ENCODE measurements at places on chromosomes 5 and 9.

GRCh38 chr5:17896605-17897004 is 262.3 kb downstream of the TAF11L14 start:
- DNase-seq, result no peak

GRCh38 chr9:135010921-135011320 is 76.5 kb upstream of the OLFM1 start:
- no peak for DNase-seq

- DNase-seq, result no peak
Measured at GRCh38 chr5:38329132-38329715, 70.9 kb downstream of the EGFLAM start.

- no peak for DNase-seq
Measured at GRCh38 chr9:129384491-129385210, 206.6 kb upstream of the IER5L start.

DNA sequence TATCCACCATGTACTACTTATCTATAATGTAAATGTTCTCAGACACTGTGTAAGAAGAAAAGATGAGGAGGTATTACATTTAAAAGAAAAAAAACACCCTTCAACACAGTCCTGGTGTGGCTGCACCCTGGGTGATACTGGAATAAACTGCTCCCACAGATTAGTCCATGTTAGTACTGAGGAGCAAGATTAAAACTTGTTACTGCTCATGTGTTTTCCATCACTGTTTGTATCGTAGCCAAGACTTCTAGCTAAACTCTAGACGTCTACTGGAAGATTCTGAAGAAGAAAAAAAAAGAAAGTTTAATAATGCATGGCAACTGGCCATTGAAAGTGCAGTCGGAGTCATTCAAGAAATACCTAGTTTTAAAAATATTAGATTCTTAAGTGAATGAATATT is at the start of gene ASPN:
Gene ASPN, minus strand, starts transcription at position 178 of the 400 bp plus-strand sequence.
- no peak for DNase-seq

DNA sequence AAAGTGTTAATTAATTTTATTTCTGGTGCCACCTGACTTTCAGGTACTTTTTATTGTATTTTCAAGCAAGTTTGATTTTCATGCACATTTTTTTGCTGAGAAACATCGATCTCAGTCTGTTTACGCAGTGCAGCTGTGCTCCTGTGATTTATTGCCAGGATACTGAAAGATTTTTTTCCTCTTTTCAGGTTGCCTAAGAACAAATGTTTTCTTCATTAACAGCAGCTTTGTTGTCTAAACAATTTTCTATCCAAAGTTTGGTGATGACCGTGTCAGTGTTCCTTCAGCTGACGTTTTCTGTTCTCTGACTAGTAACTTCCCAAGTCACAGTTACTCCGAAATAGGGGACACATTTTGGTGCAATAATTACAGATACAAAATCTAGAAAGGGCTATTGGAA is 78.1 kb downstream of the VCAN start:
- no peak for DNase-seq

All from common myeloid progenitor, CD34-positive (primary cell).